Lung (tissue), 17 donors: ENCODE measurements at places on chromosomes 12 and 14. TPM values are rescaled to one million over a fixed set of nuclear protein-coding genes. Genes with fewer than 3 reads are reported as not detected.
A peak's percentile ranks its signal among the peaks of the same experiment; 100 is the strongest.

- H3K27ac ChIP-seq = no peak overlapping the region
- no peak overlapping the region for H3K4me3 ChIP-seq
- no peaks in the 10 kb centered on the region for H3K4me1 ChIP-seq
- no peak for DNase-seq
Observed at GRCh38 chr12:89493670-89494302, 30.8 kb downstream of the GALNT4 start.

CLEC4C gene
- not detected for total RNA-seq

GRCh38 chr14:67444395-67444794 lies 32.4 kb upstream of the PLEK2 start:
- no peaks in the 10 kb centered on the region for H3K4me1 ChIP-seq
- no peaks in the 10 kb centered on the region for H3K27me3 ChIP-seq
- H3K36me3 ChIP-seq = no peaks in the 10 kb centered on the region

DYRK2 gene
- total RNA-seq = 34.9 TPM

DNA sequence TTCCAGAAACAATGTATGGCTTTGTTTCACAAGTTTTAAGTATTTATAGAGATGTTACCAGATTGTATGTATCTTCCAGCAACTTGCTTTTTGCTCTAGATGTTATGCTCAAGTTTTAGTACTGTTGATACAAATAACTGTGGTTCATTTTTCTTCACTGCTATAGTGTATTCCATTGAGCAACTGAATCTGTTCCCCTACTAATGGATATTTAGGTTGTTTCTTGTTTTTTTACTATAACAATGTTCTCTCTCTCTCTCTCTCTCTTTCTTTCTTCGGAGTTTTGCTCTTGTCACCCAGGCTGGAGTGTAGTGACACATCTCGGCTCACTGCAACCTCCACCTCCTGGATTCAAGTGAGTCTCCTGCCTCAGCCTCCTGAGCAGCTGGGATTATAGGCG lies 16.6 kb downstream of the HCAR2 start:
- H3K36me3 ChIP-seq = no peaks in the 10 kb centered on the region
- H3K27ac ChIP-seq = no peak overlapping the region
- no peaks in the 10 kb centered on the region for H3K27me3 ChIP-seq
- no peak overlapping the region for H3K4me3 ChIP-seq

CDCA3 gene
- 3.5 TPM for total RNA-seq

MARK3 gene
- 103 TPM for total RNA-seq

DNA sequence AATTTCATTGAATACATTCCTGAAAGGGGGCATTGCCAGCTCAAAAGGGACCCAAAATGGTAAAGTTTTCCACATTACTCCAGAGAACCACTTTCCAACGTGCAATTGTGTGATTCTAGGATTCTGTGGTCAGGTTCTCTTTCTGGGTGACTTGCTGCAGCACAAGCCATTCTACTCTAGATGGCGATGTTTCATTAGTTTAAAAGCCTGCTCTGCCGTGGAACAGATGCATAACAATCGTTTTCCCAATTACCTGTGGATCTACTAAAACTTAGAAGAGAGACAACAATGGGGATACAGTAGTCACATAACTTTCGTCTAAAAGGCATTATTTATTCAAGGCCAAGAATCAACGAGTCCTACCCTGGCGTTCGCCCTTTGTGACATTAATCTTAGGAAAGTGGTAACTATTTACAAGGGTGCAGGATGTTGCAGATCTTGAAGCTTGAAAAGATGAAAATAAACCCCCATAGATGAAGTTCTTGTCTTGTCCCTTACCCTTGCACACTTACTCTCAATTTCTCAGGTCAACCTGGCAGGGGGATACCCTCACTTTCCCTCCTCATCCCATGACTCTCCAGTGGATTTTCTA lies 400.9 kb downstream of the SNAPC1 start:
- no peaks in the 10 kb centered on the region for H3K27me3 ChIP-seq
- DNase-seq = peak; percentile 77
- no peak overlapping the region for H3K4me3 ChIP-seq
- H3K36me3 ChIP-seq = no peaks in the 10 kb centered on the region

- peaks cover 4% of the 10 kb centered on the region for H3K27me3 ChIP-seq
- peaks cover 4% of the 10 kb centered on the region for H3K4me1 ChIP-seq
- H3K27ac ChIP-seq = no peak overlapping the region
- no peak overlapping the region for H3K4me3 ChIP-seq
Observed at GRCh38 chr14:96735526-96735925, 61.7 kb upstream of the VRK1 start.

SYT10 gene
- total RNA-seq = 0.17 TPM

- no peak overlapping the region for H3K27ac ChIP-seq
- no peaks in the 10 kb centered on the region for H3K27me3 ChIP-seq
- H3K36me3 ChIP-seq = no peaks in the 10 kb centered on the region
- no peak overlapping the region for H3K4me3 ChIP-seq
- no peak for DNase-seq
- H3K4me1 ChIP-seq = no peaks in the 10 kb centered on the region
Observed at GRCh38 chr14:84458881-84459280, 1071.1 kb upstream of the FLRT2 start.

POU6F1 gene
- 16.1 TPM for total RNA-seq

- H3K36me3 ChIP-seq = no peaks in the 10 kb centered on the region
- H3K4me1 ChIP-seq = no peaks in the 10 kb centered on the region
- H3K27me3 ChIP-seq = no peaks in the 10 kb centered on the region
- no peak overlapping the region for H3K27ac ChIP-seq
Observed at GRCh38 chr12:131167334-131167733, 213.6 kb downstream of the ADGRD1 start.

AKAP6 gene
- 13.8 TPM for total RNA-seq

DNA sequence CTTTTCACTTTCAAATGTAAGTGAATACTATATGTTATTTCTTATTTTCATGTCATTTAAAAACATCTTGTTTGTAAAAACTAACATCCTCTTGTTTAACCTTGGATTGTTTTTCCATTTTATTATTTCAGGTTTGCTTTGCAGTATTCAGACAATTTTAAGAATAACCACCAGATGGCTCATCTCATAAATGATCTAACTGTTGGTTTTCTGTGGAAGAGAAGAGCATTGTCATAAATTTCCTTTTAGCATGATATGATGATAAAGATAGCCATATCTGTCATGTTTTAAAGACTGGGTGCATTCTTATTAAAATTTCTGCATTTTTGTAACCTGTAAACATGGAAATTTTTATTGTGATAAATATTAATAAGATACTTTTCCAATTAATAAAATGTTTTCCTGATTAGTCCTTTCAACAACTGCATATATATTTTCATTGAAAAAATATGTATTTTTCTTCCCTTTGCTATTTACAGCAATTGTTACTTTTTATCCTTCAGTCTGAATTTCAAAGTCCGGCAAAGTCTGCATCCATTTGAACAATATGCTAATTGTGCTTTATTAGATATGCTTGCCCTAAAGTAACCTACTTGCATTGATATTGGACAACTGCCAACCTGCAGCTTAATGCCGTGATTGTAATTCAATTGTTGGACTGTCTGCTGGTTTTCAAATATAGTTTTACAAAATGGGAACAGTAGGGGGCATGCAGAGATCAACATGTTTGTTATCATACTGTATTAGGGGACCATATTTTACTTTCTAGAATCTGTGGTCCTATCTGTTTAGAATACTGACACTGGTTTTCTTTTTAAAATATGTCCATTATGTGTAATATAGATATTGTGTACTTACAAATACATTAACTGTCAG lies 163.4 kb downstream of the GARIN6 start:
- no peaks in the 10 kb centered on the region for H3K27me3 ChIP-seq
- no peaks in the 10 kb centered on the region for H3K36me3 ChIP-seq
- no peak overlapping the region for H3K27ac ChIP-seq
- no peak overlapping the region for H3K4me3 ChIP-seq
- DNase-seq = no peak

DNA sequence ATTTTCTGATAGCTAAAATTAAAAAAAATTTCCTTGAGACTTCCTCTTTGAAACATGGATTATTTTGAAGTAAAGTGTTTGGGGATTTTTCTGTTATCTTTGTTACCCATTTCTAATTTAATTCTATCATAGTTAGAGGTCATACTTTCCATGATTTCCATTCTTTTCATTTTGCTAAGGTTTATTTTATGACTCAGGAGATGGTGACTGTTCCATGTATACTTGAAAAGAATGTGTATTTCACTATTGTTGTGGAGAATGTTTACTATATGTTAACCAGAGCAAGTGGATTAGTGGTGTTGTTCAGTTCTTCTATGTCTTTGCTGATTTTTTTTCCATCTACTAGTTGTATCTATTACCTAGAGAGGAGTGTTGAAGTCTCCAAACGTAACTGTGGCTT lies 250.5 kb upstream of the PELI2 start:
- no peak for DNase-seq
- H3K36me3 ChIP-seq = no peaks in the 10 kb centered on the region
- no peaks in the 10 kb centered on the region for H3K4me1 ChIP-seq
- H3K27ac ChIP-seq = no peak overlapping the region
- H3K4me3 ChIP-seq = no peak overlapping the region
- H3K27me3 ChIP-seq = no peaks in the 10 kb centered on the region

ZNF740 gene
- 28.0 TPM for total RNA-seq

- H3K4me1 ChIP-seq = no peaks in the 10 kb centered on the region
- no peak overlapping the region for H3K27ac ChIP-seq
- H3K4me3 ChIP-seq = no peak overlapping the region
- H3K36me3 ChIP-seq = no peaks in the 10 kb centered on the region
Observed at GRCh38 chr14:69904246-69904645, 25.0 kb downstream of the SMOC1 start.

DNA sequence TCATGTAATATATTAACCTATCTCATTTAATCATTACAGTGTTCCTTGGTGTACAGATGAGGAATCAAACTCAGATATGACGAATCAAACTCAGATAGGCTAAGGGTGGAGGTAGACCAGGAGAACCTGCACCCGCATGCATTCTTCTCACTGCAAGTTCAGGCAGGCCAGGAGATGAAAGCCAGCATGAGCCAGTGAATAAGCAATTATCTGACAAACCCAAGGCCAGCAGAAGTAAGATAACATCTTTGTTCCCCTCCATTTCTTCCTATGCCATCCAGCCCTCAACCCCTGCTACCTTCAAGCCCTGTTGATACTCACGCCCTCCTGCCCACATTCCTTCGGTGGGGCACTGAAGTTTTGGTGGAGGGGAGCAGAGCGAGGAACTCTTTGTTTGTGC lies 152.2 kb downstream of the ETV6 start:
- no peaks in the 10 kb centered on the region for H3K27me3 ChIP-seq
- no peak for DNase-seq
- H3K36me3 ChIP-seq = no peaks in the 10 kb centered on the region

- H3K27me3 ChIP-seq = no peaks in the 10 kb centered on the region
- H3K4me1 ChIP-seq = no peaks in the 10 kb centered on the region
- no peaks in the 10 kb centered on the region for H3K36me3 ChIP-seq
- no peak for DNase-seq
- H3K4me3 ChIP-seq = no peak overlapping the region
Observed at GRCh38 chr12:25781232-25781631, 177.2 kb upstream of the RASSF8 start.

DNA sequence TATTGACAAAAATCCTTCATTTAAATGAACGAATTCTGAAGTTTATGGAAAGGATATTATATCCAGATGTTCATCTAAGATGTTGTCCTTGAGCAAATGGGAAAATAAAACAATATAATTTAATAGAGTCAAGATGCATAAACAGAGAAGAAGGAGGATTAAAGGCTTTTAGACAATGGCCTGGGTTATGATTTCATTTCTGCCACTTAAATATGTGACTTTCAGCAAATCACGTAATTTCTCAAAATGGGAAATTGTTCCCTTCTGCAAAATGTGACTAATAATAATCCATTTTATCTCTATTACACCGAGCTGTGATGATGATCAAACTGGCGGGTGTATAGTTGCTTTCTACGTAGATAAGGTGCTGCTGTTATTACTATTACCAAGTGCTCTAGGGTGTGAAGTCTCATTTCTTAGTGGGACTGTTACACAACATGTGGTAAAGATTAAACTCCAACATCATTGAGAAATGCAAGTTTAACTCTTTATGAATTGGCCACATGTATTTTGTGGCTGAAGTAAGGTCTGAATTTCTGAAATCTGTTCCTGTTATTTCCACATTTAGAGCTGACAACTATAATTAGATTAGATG lies 157.0 kb downstream of the MYRFL start:
- no peak for DNase-seq
- H3K4me1 ChIP-seq = peaks cover 12% of the 10 kb centered on the region
- H3K27me3 ChIP-seq = no peaks in the 10 kb centered on the region
- no peak overlapping the region for H3K27ac ChIP-seq
- H3K4me3 ChIP-seq = no peak overlapping the region
- H3K36me3 ChIP-seq = no peaks in the 10 kb centered on the region

ERP27 gene
- 13.6 TPM for total RNA-seq

ACSM4 gene
- total RNA-seq = not detected

MIP gene
- total RNA-seq = not detected

- no peak overlapping the region for H3K27ac ChIP-seq
- H3K4me1 ChIP-seq = no peaks in the 10 kb centered on the region
- no peak overlapping the region for H3K4me3 ChIP-seq
- peak; percentile 25 for DNase-seq
Observed at GRCh38 chr12:85676816-85677749, 159.1 kb downstream of the RASSF9 start.

GRCh38 chr12:7021956-7022355 lies 3.7 kb upstream of the LPCAT3 start:
- no peak for DNase-seq
- no peaks in the 10 kb centered on the region for H3K4me1 ChIP-seq
- H3K27ac ChIP-seq = no peak overlapping the region
- H3K27me3 ChIP-seq = no peaks in the 10 kb centered on the region

GLS2 gene
- 2.6 TPM for total RNA-seq

- H3K27ac ChIP-seq = no peak overlapping the region
- no peaks in the 10 kb centered on the region for H3K4me1 ChIP-seq
- no peaks in the 10 kb centered on the region for H3K27me3 ChIP-seq
- no peak for DNase-seq
- H3K36me3 ChIP-seq = no peaks in the 10 kb centered on the region
Observed at GRCh38 chr12:39958377-39958776, 147.5 kb downstream of the SLC2A13 start.

DNA sequence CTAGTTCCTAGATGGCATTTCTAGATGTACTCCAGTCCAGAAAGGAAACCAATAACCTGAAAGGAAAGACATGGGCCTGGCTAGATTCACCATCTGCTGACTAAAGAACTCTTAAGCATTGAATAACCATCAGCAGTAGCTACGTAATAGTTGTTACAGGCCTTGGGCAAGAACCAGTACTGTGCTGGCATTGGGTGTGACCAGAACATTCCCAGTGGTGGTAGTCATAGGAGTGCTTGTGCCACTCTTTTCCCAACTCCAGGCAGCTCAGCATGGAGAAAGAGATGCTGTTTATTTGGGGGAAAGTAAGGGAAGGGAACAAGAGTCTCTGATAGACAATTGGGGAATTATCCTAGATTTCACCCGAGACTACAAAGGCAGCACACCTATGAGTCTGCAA lies 333.3 kb downstream of the SLC16A7 start:
- H3K27ac ChIP-seq = no peak overlapping the region
- no peak overlapping the region for H3K4me3 ChIP-seq
- H3K36me3 ChIP-seq = no peaks in the 10 kb centered on the region
- DNase-seq = no peak
- H3K27me3 ChIP-seq = no peaks in the 10 kb centered on the region

SLC39A5 gene
- total RNA-seq = 0.71 TPM

GRCh38 chr12:99067171-99067785 lies 422.2 kb downstream of the APAF1 start:
- no peak for DNase-seq
- H3K27me3 ChIP-seq = no peaks in the 10 kb centered on the region
- H3K4me3 ChIP-seq = no peak overlapping the region
